Stimulated activated CD4-positive, alpha-beta T cell treated with anti-CD3 and anti-CD28 coated beads, Interleukin-15, amount 100 ng/mL, for 1 hour (primary cell): ENCODE measurements at places on chromosomes 2 and 18.
A peak's percentile ranks its signal among the peaks of the same experiment; 100 is the strongest.

- DNase-seq: no peak
Measured at GRCh38 chr2:70467831-70468779, 85.5 kb downstream of the TGFA start.

- no peak for DNase-seq
Measured at GRCh38 chr18:54125429-54125828, 99.0 kb downstream of the MBD2 start.

GRCh38 chr18:49243391-49243790 is 217.1 kb downstream of the DYM start:
- no peak for DNase-seq

DNA sequence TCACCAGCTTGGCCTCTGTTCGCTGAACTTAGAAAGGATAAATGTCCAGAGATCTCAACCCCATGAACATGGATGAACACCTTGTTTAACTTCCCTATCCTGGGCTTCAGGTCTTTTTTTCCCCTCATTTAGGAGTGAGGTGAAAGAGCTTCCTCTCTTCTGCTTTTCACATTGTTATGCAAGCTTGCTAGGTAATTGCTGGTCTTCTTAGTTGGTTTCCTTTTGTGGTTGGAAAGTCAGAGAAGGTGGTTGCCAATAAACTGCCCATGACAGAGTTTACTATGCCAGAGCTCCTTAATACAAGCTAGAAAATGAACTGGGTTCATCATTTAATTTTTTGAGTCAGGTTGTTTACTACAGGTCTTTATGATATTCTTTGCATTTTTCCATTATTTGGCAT is 16.6 kb downstream of the SLC9A4 start:
- no peak for DNase-seq

- DNase-seq: no peak
Measured at GRCh38 chr2:198162276-198162675, 357.9 kb downstream of the PLCL1 start.

DNA sequence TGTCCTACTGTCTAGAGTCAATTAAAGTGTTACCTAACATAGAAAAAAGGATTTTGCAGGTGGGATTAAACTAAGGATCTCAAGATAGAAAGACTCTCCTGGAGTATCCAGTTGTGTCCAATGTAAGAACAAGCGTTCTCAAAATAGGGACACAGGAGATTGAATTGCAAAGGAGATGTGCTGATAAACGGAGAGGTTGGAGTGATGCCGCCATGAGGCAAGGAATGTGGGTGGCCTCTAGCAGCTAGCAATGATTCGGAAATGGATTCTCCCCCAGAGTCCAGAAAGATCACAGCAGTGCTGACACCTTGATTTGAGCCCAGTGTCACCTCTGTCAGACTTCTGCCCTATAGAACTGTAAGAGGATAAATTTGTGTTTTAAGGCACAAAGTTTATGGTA is 24.1 kb upstream of the IL1RN start:
- no peak for DNase-seq

DNA sequence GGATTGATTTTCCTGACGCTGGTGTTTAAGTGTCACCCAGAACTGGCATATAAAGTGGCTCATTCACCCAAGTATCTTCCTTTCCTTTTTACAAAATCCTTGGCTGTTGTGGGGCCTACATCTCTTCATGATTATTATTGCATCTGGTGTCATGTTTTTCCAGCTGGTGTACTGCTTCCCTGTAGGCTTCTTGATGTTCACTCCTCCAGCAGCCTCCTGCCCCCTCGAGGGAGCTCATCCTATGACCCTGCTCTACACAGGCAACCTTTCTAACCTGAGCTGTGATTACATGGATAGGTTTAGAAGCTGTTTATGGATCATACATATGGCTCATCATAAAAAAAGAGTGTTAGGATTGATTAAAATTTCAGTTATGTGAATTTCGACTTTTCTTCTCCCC is 12.4 kb upstream of the AGPS start:
- no peak for DNase-seq

DNA sequence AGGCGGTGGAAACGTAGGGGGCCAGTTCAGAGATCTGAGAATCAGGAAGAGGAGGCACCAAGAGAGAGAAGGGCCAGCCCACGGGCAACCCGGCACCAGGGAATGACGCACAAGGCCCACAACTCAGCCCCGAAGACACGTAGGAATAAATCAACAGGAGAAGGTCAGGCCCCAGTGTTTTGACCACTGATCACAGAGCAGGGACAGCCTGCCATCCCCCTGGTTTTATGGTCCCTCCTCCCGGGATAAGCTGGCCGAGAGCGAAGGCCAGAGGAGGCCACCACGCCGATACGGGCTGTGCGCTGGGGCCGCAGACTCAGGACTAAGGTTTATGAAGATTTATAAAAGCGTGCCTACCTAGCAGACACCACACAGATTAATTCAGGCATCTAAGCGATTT is 341.4 kb downstream of the ZNF516 start:
- no peak for DNase-seq

DNA sequence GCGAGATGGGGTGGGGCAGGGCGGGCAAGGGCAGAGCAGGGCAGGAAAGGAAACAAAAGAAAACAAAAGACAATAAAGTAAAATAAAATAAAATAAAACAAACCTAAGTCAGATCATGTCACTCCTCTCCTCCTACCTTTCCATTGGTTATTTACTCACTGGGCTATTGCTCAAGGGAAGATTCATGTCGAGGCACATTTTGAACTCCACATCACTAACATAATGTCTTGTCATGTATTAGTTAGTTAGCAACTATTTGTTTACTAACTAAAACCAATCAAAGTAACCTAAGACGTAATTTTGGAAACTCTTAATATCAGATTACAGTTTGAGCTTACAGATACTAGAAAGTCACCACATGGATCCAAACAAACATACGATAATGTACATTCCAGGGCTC is 2.2 kb downstream of the C1D start:
- no peak for DNase-seq

- no peak for DNase-seq
Measured at GRCh38 chr2:77487074-77487803, 34.9 kb downstream of the LRRTM4 start.

DNA sequence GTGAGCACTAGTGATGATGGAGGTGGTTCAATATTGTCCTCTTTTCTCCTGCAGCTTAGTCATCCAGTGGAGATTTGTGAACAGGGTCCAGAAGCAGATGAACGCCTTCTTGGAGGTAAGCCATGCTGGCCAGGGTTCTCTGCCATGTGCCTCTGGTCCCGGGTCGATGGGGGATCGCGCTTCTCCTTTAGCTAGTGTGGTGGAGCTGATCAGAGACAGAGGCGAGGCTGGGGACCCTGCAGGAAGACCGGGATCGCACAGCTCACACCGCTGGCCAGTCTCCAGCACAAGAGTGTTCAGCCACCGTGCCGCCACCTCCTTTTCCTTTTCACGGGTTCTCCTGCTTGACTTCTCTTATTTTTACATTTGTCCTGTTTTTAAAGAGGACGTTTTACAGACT is 243.4 kb downstream of the ALPK2 start:
- DNase-seq: no peak

- DNase-seq: no peak
Measured at GRCh38 chr2:102016399-102016955, 24.7 kb downstream of the IL1R2 start.

- no peak for DNase-seq
Measured at GRCh38 chr18:13930964-13931363, 15.6 kb upstream of the MC2R start.

DNA sequence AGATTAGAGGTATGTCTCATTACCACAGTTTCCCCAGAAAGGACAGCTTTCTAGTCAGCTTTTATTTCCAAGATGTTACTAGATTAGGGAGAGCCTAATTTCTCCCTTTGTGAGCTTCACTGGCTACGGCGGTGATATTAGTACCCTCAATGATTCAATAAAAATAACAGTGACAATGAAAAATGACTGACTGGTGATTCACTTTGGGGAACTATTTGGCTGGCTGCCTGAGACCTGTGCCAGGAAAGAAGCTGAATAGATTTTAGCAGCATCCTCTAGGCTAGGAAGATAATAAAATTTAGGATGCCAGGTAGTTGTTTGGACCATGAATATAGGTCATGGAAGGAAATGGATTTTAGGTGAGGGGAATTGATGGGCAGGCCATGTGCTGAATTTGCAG is 178.7 kb downstream of the FMNL2 start:
- no peak for DNase-seq

DNA sequence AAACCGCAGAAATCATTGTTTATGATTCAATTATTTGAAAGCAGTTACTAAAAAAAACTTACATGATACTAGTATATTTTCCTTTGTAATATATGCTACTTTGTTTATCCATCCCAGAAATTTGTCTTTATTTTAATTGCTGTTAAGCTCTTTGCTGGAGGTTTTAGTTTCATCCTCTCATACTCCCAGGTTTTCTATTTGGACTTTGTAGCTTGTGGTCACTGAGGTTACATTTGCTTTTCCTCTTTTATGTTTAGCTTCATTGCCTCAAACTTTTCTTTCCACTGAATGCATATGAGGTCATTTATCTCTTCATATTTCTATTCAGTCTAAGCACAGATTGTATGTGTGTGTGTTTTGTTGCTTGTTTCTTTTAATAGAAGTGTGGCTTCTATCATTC is 89.9 kb downstream of the ERBB4 start:
- no peak for DNase-seq

DNA sequence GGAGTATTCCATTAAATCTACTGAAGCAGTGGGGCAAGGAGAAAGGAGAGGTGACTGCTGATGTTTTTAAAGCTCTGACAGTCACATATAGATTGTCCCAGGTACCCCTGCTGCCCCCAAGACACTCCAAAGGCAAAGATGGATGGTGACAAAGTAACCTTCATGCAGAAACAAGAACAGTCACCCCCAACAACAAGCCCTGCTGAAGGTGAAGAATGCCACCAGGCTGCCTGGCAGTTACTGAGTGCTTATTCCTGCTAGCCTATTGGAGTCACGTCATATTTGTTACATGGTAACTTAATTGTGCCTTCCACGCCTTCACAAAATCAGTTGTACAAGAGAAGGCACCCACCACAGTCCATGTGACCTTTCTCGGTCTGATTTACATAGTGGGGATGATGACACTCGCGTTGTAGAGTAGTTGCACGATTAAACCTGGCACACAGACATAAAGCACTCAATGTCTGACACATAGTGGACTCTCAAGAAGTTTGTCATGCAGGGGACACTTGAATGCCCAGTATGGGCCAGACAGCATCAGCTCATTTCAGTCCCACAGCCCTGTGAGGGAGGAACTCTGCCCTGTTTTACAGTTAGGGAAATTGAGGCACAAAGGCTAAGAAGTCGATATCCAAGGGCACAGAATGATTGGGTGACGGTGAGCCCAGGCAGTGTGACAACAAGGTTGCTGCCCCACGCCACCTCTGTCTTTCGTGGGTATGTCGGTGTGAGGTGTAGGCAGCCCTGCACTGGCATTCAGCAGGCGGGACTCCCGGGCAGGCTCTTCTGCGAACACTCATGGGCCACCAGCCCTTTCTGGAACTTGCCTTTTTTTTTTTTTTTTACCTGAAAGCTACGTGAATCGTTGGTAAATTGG is 62.7 kb downstream of the ZCCHC2 start:
- peak; percentile 32 for DNase-seq

GRCh38 chr2:43149482-43150107 is 76.8 kb downstream of the ZFP36L2 start:
- peak; percentile 38 for DNase-seq

GRCh38 chr2:64653109-64654062 is at the start of gene SERTAD2:
SERTAD2 (minus strand) TSS chr2:64653913; CDS start chr2:64636871, 17,042 bp downstream.
- peak; percentile 74 for DNase-seq

- no peak for DNase-seq
Measured at GRCh38 chr18:53710080-53710479, 514.4 kb downstream of the MBD2 start.

GRCh38 chr2:86135653-86136052 is 29.6 kb downstream of the PTCD3 start:
- no peak for DNase-seq

- no peak for DNase-seq
Measured at GRCh38 chr2:8257502-8257901, 424.4 kb upstream of the ID2 start.

DNA sequence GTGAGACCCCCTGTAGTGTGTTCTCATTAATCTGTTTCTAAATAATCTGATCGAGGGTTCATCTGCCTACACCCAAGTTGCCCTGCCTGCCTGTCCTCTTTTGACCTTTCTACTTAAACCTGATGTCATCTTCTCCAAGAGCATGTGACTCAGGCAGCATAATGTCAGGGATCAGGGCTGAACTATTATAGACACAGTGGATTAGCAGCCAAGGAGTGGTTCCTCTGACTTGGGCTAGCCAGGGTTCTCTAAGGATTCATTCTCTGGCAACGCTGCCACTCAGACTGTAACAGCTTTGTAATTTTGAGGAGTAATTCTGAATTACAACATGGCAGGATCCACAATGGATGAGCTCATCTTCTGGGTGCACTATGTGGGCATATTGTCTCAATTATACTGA is 124.0 kb downstream of the MDH1 start:
- no peak for DNase-seq

DNA sequence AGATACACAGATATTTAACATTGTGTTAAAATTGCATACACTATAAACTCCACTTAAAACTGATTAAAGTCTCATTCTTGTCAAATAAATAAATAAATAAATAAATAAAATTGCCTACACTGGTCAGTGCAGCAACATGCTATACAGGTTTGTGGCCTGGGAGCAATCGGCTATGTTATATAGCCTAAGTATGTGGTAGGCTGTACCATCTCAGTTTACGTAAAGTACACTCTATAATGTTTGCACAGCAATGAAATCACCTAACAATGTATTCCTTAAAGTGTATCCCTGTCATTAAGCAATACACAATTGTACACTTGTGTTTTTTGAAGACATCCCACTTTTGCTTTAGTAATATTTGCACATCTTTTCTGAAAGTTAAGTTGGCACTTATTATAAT is 337.7 kb upstream of the SETBP1 start:
- DNase-seq: no peak

- DNase-seq: no peak
Measured at GRCh38 chr2:35548171-35548570, 807.4 kb upstream of the CRIM1 start.

- no peak for DNase-seq
Measured at GRCh38 chr18:34358923-34359322, 134.2 kb upstream of the NOL4 start.

GRCh38 chr2:37570773-37571586 is 100.5 kb downstream of the CDC42EP3 start:
- no peak for DNase-seq

- DNase-seq: no peak
Measured at GRCh38 chr2:37323176-37323780, 1.4 kb downstream of the PRKD3 start.

- no peak for DNase-seq
Measured at GRCh38 chr2:241482126-241482955, 26.0 kb downstream of the STK25 start.

- no peak for DNase-seq
Measured at GRCh38 chr2:145155196-145155595, 635.3 kb upstream of the ZEB2 start.
